ENCODE measurements at places on chromosomes 12 and 14. TPM values are rescaled to one million over a fixed set of nuclear protein-coding genes. Genes with fewer than 3 reads are reported as not detected.
A peak's percentile ranks its signal among the peaks of the same experiment; 100 is the strongest.

GRCh38 chr12:70724444-70724843, 87.2 kb upstream of the PTPRB start:
- no peak for DNase-seq

Gene CD163L1
- not detected for total RNA-seq

Gene HOXC13
- not detected for total RNA-seq

GRCh38 chr12:67698672-67699581, 50.4 kb downstream of the DYRK2 start:
- peak; percentile 59 for DNase-seq

DNA sequence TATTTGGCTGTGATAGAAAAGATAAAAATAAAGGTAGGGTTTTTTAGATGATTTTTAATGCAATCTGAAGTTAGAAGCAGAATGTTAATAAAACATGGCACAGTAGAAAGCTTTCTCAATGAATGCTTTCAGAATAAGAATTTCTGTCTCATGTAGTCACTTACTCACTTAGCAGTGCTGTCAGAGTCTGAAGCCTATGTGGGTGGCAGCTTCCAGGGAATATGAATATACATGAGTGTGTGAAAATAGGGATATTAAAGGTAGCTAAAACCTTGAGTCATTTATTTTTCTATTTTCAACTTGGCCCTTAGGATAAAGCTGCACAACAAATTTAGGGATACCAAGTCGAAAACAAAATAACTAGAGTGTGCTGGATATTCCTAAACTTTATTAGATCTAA, 427.9 kb downstream of the AEBP2 start:
- DNase-seq: no peak

DNA sequence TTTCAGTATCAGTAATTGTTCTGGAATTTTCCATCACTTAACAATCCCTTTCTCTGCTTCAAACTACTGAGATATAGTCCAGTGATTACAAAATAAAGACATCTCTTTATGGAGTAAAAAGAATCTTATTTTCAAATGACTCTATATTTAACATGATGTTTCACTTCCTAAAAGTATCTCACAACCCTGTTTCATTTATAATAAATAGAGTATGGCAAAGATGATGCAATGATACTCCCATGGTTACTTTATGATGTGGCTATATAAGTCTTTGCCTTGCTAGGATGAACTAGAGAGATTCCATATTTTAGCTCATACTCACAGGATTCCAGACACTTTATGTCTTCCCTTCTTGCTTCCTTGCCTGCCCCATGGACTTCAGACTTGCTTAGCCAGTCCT, 953.5 kb upstream of the MDGA2 start:
- no peak for DNase-seq

Gene WNT5B
- 1.4 TPM for total RNA-seq
